Stimulated activated CD8-positive, alpha-beta memory T cell treated with anti-CD3 and anti-CD28 coated beads, Interleukin-7, amount 100 ng/mL, for 48 hours (primary cell): ENCODE measurements at places on chromosomes 12 and 14.

DNA sequence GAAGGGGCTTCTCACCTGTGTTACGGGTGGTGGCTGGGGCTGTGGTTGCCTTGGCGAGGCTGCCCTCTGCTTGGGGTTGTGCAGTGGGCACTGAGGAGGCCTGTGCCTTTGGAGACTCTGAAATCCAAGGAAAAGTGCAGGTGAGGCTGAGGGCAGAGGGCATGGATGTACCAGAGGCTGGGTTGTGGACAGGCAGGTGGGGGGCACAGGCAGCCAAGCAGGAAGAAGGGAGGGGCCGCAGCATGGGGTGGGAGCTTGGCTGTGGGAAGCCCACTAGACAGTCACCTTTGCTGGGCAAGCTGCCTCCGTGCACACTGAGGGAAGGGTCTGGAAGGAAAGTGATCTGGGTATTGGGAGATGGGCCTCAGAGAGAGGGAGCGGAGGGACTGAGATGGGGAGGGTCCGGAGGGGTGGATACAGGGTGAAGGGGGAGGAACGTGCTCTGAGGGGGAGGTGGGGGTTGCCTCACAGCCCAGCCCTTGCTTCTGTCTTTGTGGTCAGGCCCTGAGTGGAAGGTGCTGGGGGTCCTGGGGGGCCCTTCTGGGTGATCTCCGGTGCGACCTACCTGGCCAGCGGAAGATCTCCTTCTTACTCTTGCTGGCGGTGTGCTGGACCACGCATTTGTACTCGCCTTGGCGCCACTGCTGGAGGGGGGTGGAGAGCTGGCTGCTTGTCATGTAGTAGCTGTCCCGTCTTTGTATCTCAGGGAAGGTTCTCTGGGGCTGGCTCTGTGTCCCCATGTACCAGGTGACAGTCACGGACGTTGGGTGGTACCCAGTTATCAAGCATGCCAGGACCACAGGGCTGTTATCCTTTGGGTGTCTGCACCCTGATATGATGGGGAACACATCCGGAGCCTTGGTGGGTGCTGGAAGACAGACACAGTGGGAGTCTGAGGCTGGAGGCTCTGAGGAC, 318.7 kb downstream of the TMEM121 start:
- DNase-seq = no peak

DNA sequence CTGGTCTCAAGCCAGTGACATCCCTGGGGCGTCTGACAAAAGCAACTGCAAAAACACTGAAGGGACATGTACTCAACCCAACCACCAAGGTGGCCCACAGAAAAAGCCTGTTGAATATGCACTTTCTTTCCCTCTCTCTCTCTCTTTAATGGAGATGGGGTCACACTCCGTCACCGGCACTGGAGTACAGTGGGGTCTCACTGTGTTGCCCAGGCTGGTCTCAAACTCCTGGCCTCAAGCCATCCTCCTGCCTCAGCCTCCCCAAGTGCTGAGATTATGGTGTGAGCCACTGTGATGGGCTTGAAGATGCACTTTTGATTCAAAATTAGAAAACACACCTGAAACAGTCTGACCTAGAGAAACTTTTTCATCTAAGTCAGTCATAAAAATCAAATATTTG, 7.2 kb upstream of the CD27 start:
- no peak for DNase-seq

DNA sequence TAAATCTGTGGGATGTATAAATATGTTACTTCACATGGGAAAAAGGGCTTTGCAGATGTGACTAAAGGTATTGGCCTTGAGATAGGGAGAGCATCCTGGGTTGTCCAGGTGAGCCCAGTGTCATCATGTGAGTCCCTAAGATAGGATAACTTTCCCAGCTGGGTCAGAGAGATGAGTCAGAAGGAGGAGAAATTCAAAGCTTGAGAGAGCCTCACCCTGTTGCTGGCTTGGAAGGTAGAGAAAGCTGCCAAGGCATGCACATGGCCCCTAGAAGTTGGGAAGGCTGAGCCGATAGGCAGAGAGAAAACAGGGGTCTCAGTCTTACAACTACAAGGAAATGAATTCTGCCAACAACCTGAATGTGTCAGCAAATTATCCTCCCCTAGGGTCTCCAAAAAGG, 213.0 kb downstream of the ADGRD1 start:
- no peak for DNase-seq

DNA sequence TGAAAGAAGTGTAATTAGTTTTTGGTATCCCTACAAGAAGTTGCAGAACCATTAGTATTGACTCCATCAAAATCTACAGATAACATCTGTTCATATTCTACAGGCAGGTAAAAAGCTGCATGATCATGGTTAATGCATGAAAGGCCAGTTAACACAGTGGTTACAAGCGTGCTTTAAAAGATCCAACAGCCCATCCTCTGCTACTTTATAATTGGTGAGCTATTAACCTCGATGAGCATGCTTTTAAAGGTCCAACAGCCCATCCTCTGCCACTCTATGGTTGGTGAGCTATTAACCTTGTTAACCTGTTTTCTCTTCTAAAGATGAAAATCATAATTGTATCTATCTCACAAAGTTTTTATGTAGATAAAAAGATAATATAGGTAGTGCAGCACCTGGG, 289.3 kb downstream of the DUSP6 start:
- DNase-seq = no peak

DNA sequence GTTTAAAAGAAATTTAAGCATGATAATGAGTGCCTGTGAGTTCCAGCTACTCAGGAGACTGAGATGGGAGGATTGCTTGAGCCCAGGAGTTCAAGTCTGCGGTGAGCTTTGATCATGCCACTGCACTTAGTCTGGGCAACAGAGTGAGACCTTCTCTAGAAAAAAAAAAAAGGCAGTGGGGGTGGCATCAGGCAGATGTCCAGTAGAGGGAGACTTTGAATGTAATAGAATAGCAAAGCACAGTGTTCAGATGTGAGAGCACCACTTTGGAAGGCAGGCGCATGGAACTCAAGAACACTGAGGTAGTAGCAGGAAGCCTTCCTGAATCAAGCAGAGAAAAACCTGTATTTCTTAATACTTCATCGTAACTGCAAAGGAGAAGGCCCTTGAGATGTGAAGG, 394.5 kb upstream of the GARIN6 start:
- DNase-seq = no peak

- DNase-seq = no peak
Observed at GRCh38 chr14:64675312-64675711, 28.9 kb upstream of the PLEKHG3 start.

- no peak for DNase-seq
Observed at GRCh38 chr12:101870925-101871324, 6.5 kb upstream of the DRAM1 start.

DNA sequence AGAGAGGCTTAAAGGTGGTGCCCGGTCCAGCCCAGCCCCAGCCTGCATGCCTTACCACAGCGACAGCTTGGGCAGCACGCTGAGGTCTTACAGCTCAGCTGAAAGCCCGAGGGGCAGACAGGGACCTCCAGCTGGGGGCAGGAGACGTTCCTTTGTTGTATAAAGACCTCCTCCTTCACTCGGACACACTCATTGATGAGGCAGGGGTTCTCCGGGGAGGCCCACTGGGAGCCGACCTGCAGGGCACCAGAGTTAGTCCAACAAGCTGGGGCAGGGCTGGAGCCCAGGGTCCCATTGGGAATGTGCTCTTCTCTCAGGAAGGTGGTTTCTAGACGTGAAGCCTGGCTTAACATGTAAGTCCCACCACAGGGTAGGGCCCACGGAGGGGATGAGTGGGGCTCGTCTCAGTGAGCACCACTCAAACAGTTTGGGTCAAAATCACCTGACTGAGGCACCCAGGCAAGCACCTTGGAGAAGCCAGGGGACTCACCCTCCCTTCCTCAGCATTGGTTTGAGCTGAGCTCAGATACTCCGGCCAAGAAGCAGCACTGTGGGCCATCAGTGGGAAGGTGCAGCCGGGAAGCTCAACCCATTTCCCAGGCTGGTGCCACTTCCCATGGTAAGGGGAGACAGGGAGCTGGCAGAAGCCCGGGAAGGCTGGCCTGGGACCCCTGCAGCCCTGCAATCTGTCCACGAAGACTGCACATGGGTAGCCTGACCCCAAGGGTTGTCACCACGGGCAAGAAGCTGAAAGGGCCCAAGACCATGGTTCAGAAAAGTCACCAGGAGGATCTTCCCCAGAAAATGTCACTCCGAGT, 24.3 kb upstream of the ANO2 start:
- DNase-seq = no peak

DNA sequence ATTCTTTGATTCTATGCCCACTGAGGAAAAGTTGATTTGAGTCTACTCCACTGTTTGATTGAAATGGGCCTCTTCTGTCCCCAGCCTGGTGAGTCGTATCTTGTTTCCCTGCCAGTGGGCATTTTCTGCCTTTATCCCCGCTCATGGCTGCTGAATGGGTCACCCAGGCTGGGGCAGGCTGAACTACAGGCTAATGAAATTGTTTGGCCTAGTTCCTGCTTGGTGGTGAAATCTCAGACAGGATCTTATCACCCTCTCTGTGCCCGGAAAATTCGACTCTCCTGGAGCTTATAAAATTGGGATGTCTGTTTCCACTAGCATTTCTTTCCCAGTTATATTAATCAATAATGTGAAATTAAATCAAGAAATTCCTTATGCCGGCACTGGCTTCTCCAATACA, 65.0 kb downstream of the CHST11 start:
- DNase-seq = no peak

DNA sequence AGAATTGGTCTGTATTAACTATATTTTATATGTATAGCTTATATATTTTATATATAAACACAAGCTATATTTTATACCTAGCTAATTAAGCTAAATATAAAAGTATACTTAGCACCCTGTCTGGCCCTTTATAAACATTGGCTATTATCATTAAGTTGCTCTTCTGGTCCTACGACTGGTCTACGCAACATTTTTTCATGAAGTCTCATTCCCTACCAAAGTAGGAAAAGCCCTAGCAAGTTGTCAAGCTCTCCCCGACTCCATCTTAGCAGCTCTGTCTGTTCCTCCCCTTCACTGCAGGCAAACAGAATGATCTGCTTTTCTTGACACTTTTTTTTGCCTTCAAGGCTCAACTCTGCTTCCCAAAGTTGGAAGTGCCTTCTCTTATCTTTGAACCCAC, 36.7 kb upstream of the ELK3 start:
- no peak for DNase-seq

DNA sequence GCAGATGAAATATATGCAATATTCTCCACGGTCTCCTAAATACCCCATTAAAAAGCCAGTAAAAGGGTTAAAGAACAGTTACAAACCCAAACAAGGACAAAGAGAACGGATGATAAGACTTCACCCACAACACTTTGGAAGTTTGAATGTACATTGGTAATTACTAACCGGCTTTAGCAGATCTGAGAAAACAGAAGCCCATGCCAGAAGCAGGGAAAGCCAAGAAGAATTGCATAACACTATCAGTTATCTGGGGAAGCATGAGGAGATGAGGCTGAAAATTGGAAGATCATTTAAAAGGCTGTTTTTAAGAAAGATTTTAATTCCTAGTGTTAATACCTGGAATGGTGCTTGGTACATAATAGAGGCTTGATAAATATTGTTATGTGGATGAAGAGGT, 55.6 kb upstream of the MYBPC1 start:
- no peak for DNase-seq

GRCh38 chr14:96511667-96512066, 9.5 kb downstream of the PAPOLA start:
- no peak for DNase-seq

DNA sequence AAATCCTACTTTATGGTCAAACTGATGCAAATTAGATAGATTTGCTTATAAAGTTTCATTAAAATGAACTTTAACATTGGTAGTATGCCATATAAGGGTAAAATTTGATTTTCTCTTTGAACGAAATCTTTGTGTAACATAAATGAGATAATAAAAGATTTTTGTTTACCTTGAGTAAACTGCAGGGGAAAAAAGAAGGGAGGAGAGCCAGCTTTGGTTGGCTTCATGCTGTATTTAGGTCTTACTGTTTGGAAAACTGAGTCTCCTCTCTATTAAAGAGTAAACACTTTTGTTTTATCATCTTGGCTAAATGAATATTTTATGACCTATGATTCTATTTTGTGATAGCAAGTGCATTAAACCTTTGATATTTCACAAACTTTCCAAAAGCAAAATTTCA, 267.6 kb downstream of the IPO8 start:
- DNase-seq = no peak

GRCh38 chr14:68786491-68787091, 6.3 kb downstream of the ZFP36L1 start:
- DNase-seq = no peak

DNA sequence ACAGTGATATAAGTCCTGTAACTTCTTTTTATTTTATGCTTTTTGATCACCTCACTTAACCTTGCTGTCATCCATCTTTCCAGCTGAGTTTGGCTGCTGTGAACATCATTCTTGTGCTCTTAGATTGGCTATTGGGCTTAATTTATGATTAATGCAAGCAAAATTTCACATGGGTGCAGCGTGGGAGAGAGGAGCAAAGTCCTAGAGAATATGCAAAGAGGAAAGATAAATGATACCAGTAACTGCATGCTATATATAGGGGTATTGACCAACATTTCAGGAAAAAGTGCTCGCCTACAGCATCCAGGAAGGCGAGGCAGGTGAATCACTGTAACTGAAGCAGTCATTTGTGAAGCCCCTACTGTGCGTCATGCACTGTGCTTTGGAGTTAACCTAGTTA, 153.1 kb downstream of the TMTC2 start:
- no peak for DNase-seq

- no peak for DNase-seq
Observed at GRCh38 chr12:19058235-19059021, 71.1 kb upstream of the PLEKHA5 start.

- no peak for DNase-seq
Observed at GRCh38 chr12:103929784-103930033, 501 bp upstream of the HSP90B1 start.

DNA sequence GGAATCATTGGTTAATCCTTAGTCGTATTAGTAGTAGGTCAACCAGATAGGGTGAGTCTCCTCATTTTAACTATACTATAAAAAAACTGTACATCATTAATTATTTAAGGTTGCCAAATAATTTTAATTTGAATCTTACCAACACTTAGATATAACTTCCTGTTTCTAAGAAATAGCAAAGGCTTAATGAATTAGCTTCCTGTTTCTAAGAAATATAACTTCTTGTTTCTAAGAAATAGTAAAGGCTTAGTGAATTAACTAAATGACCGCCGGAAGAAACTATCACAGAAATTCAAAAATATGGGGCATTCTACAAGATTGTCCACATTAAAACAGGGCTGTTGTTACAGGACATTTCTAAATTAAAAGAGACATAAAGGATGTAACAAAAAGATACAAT, 392.9 kb upstream of the FOXG1 start:
- no peak for DNase-seq

DNA sequence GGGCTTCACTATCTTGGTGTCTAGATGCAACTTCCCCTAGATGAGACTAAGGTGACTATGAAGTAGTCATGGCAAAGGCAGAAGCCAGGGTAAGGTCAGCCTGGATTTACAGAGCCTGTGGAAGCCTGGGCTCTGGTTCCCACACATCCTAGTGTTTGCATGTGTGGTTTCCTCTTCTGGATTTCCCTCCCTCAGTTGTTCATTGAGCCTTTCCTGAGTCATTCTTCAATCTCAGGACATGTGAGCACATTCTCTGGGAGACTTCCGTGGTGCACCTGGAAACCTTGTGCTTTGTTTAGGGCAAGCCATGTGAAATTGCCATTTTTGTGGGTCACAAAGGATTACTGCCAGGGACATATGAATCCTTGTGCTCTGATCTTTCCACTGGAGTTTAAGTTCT, 236.6 kb downstream of the C12orf75 start:
- DNase-seq = no peak
